ENCODE measurements at places on chromosomes 1 and 21.

GRCh38 chr21:32733356-32733755 lies 5.5 kb upstream of the SYNJ1 start:
- no peak for DNase-seq

- no peak for DNase-seq
Observed at GRCh38 chr1:209805341-209805781, 581 bp downstream of the IRF6 start.

DNA sequence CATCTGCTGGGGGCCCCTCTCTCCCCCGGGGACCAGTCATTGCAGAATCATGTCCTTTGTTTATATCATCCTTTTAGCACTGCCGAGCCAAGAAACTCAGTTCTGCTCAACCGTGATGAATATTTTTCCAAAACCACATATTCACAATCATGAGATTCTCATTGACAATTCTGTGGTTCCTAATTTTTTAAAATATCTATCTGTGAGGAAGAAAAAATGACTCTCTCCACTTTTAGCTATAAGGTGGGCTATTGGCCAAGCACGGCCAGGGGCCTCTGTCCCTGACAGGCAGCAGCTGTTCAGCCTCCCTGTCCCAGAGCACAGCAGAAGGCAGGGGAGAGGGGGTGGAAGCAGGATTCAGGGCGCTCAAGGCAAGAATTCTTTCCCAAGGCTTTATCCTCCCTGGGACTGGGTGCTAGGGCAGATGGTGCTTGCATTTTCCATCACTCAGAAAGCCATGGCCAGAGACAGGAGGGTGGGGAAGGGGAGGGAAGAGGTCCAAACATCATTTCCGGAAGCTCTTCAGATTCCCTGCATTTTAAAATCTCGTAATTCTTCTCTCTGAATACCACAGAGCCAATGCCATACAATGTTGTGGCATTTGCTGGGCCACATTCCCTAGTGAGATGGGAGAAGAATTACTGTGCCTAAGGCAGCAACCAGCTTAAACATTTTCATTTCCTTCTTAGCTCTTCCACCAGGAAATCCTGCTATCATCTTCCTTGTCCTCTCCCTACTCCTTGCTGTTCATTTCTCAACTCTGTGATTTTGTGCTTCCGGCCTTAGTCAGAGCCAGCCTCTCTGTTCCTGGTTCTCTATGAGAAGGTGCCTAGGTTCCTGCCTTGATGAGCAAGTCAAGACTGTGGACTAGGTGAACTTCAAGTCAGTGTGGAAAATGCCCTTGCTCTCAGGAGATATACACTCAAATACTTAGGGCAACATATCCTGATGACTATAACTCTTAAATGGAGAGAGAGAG lies 60.3 kb downstream of the KCNJ6 start:
- no peak for DNase-seq

DNA sequence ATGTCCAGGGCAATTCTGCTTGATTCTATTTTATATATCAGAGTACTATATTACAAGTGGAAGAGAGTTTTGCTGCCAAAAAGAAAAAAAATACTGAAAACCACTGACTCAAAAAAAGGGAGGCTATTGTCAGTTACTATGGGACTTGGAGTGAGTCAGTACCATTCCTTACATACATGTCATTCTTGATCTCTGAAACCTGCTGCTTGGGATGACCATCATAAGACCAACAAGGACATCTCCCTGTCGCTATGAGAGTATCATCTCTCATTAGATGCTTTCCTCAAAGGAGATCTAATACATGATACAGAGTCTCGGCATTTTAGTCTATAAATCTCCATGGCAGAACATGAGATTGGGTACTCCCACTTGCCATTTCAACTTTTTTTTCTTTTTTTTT lies 11.8 kb upstream of the INPP5B start:
- DNase-seq = no peak

DNA sequence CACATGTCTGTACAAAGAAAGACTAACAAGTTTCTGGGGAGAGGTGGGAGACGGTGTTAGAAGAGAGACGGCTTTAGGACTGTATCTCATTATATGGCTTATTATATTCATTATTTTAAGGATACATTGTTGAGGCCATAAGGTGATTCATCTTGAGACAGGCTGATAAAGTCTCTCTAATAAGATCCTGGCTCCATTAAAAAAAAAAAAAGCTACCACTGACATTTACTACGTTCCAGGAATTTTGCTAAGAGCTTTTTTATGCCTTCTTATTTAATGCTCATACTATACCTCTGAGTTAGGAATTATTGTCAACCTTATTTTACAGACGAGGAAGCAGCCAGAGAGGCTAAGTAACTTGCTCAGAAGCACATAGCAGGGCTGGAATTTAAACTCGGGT lies 173.7 kb downstream of the GABPA start:
- DNase-seq = no peak

GRCh38 chr1:115299266-115299665 lies 38.8 kb downstream of the NGF start:
- no peak for DNase-seq

DNA sequence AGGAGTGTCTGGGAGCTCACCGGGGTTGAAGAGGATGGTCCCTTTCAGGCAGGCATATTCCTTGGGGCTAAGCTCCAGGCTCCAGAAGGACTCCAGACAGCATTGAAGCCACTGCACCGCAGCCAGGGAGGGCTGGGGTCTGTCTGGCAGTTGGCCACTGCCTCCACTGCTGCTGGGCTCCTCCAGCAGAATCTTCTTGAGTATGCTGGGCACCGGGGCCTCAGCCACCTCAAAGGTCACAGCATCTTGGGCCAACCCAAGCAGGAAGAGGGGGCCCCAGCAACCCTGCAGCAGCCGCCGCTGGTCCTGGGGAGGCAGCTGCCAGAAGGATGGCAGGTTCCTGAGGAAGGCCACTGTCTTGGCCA lies 404 bp downstream of the NR0B2 start:
- no peak for DNase-seq

GRCh38 chr1:198667807-198668206 lies 29.0 kb downstream of the PTPRC start:
- DNase-seq = no peak

GRCh38 chr1:151165281-151165737 lies 393 bp downstream of the LYSMD1 start:
- DNase-seq = peak; percentile 77

GRCh38 chr1:216883518-216883917 lies 160.3 kb upstream of the ESRRG start:
- DNase-seq = no peak

DNA sequence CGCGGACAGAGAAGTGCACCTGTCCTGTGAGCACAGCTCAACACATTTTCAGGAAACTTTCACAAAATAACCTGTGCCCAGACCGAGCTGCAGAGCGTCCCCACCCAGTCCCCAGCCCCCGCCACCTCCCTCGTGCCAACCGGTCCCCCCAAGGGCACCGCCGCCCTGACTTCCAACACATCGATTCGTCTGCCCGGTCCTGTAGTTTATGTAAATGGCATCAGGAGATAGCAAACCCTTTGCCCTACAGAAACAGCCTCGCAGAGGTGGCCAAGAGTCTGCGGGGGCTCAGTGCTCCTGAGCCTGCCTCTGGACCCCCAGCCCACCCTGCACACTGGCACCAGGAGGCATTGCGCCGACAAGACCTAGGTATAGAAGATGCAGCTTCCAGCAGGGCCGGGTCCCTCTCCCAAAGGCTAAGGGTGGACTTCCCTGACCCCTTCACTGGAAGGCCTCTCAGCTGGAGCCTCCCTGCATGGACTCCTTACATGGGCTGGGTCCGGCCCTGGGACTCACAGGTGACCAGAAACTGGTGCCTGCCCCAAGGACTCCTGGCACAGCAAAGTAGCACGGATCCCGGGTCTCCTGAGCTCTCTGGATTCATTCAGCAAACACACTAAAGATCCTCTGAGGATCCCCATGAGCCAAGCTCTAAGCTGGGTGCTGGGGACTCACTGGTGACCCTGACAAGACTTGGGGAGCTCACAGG lies 6.6 kb upstream of the PLEKHG5 start:
- no peak for DNase-seq

- DNase-seq = no peak
Observed at GRCh38 chr21:15560383-15561056, 169.3 kb upstream of the USP25 start.

GRCh38 chr21:44681861-44682579 lies at the start of gene KRTAP12-1:
KRTAP12-1 (minus strand) TSS chr21:44682163; CDS start chr21:44682123, 40 bp downstream.
- no peak for DNase-seq

- DNase-seq = no peak
Observed at GRCh38 chr1:59673573-59674450, 140.9 kb upstream of the HOOK1 start.

- DNase-seq = no peak
Observed at GRCh38 chr21:42799516-42799915, 79.8 kb downstream of the WDR4 start.

GRCh38 chr1:79197421-79197820 lies 190.9 kb upstream of the ADGRL4 start:
- DNase-seq = no peak

DNA sequence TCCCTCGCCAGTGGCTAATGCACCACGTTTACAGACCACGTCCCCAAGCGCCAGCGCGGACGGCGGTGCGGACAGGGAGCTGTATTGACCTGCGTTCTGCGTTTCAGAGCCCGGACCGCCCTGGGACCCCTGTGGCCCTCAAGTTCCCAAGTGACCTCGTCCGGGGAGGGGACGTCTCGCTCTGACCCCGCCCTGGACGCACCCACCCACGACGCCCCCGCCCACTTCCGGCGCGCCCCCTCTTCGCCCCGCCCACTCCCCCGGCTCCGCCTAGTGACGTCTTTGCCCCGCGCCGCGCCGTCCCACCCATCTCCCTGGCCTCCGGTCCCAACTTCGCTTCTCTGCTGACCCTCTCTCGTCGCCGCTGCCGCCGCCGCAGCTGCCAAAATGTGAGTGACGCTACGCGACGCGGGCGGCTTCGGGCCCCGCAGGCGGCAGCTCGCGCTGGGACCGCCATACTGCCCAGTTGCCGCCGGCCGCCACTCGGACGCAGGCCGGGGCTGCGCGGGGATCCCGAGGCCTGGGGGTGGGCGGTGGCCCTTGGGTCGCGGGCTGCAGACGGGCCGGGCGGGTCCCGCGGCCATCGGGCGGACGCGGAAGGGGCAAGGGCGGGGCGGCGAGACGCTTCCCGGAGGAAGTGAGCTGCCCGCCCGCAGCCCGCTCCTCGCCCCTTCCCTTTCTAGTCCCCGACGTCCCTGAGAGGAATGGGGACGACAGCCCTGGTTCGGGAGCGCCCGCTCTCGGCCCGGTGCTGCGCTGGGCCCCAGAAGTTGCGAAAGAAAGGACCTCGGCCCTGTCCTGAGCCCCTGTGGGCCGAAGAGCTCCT lies at the start of gene VAMP3:
VAMP3 (plus strand) TSS at position 300 of the 826 bp plus-strand sequence; CDS start at position 388, 88 bp downstream.
- DNase-seq = peak; percentile 58

DNA sequence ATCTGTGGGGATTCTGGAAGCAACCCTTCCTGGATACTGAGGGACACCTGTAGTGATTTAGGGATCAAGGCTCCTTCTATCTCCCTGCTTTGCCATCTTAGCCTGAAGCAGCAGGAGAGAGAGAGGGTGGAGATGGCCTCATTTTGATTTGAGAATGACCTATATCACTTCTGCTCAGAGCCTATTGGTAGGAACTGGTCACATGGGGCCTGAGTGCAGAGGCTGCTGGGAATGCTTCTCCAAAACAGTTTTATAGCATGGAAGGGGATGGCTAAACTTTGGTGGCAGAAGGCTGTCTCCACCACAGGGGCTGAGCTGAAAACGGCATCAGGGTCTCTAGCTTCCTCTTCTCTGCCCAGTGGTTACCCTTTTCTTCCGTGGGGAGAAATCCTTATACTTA lies 105.8 kb downstream of the TBX19 start:
- no peak for DNase-seq

- peak; percentile 25 for DNase-seq
Observed at GRCh38 chr1:109307274-109308021, 637 bp upstream of the MYBPHL start.

DNA sequence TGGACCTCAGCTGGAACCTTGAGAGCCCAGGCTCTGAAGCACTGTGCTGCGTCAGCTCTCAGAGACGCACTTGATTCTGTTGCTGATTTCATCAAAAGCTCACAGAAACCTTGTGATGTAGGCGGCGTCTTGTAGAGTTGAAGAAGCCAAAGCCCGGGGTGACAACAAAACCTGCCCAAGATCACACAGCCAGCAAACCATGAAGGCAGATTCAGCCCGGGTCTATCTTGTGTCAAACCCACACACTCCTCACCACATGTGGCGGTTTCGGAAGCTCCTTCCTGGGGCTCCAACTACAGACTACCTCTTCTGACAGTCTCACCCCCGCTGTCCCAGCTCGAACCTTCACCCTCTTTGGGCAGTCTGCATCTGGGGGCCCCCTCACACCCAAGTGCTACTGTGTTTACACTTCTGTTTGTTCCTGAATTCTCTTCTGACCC lies 50.4 kb downstream of the TENT5C start:
- DNase-seq = no peak

DNA sequence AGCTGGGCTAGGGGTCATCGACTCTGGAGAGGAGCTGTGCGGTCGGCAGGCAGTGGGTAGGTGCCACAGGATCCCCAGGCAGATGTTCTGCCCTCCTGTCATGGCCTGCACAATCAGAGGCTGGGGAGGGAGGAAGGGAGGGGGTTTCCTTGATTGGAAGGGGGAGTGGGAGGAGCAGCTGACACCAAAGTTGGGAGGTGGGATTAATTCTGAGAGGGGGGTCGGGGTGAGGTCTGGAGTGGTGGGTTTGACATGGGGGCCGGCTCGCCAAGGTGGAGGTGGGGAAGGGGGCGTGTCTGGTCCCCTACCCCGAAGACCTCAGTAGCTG lies 651 bp upstream of the HPCA start:
- DNase-seq = no peak

- DNase-seq = no peak
Observed at GRCh38 chr1:224517171-224517570, 82.6 kb upstream of the WDR26 start.

- DNase-seq = no peak
Observed at GRCh38 chr1:227913396-227913763, 34.4 kb downstream of the WNT9A start.
